ENCODE measurements at places on chromosomes 13 and 19. TPM values are rescaled to one million over a fixed set of nuclear protein-coding genes. Genes with fewer than 3 reads are reported as not detected.

Gene N4BP2L1
- 11.2 TPM for total RNA-seq

Gene FCGBP
- under 0.01 TPM for total RNA-seq

Gene CBY2
- not detected for total RNA-seq

Gene PROSER3
- 6.2 TPM for total RNA-seq

Gene ETV2
- 0.36 TPM for total RNA-seq

Gene CYP4F12
- not detected for total RNA-seq

Gene ERICH6B
- not detected for total RNA-seq

Gene SELENOV
- total RNA-seq = not detected

Gene FLT3
- not detected for total RNA-seq

Gene SCAMP4
- total RNA-seq = 70.6 TPM

Gene C2CD4C
- total RNA-seq = not detected

Gene ZNF91
- 20.6 TPM for total RNA-seq

Gene KLK15
- total RNA-seq = not detected

Gene CGB8
- not detected for total RNA-seq

Gene IQCN
- total RNA-seq = 3.5 TPM

All from osteoblast (primary cell).